NCI-H2081 treated with DMSO at 0.1 percent for 48 hours (cell line): ENCODE measurements at places on chromosomes 5 and 9.

DNA sequence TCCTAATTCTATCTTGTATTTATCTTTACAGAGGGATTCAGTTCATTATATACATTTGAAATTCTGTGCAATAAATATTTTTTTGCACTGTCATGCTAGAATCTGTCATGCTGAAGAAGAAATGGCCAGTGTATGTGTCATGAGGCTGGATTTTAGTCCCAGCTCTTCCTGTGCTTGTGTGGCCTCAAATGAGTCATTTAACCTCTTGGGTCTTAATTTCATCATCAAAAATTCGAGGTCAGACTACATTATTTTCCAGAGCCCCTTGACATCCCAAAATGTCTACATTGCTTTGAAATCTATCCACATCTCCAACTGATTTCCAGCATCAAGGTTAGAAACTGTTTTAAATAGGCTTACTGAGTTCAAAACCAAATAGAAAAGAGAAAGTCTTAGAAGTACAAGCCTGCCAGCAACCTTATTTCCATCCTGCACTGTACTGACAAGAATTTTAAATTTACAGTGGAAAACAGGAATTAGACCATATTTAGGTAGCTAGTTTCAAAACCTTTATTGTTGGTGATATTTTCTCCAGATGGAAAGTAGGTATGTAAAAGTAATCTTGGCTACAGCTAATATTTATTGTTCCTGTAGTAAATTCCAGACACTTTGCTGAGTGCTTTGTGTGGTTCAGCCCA lies 96.7 kb upstream of the MAMDC2 start:
- DNase-seq, result no peak

DNA sequence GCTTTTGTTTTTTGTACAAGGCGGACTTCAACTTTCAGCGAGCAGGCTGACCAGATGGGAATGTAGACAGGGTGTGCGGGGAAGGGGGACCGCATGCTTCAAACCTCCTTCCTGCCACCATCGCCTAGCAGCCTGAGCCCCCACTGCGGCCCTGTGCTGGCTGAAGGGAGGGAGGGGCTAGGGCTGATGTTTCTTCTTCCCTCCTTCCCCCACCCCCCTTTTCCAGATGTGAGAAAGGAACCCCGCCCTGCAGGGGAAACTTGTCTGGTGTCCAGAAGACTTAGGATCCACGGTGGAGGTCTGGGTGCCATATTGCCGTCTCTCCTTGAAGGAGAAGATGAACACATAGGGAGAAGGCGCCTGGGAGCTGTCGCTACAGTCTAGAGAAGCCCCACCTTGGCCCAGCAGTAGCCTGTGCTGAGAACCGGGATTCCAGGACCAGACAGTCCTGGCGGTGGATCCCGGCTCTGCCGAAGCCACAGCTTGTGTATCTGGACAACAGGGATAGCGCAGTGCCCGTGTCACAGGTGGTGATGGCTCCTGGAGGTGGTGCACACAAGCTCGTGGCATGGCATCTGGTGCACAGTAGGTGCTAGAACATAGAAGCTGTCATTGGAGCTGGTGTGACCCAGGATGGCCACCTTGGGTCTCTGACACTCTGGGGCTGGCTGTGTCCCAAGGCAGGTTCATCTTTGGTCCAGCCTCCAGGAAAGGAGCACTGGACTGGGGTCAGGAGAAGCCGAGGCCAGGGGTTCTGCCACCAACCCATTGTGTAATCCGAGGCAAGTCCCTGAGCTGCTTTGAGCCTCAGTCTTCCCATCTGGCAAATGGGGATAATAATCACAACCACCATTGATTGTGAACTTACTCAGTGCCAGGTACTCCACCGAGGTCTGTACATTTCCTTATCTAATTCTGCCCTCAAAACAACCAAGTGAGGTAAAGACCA lies 205.6 kb downstream of the C9orf50 start:
- DNase-seq, result no peak

- no peak for DNase-seq
Measured at GRCh38 chr9:124206391-124206790, 51.4 kb upstream of the NEK6 start.

DNA sequence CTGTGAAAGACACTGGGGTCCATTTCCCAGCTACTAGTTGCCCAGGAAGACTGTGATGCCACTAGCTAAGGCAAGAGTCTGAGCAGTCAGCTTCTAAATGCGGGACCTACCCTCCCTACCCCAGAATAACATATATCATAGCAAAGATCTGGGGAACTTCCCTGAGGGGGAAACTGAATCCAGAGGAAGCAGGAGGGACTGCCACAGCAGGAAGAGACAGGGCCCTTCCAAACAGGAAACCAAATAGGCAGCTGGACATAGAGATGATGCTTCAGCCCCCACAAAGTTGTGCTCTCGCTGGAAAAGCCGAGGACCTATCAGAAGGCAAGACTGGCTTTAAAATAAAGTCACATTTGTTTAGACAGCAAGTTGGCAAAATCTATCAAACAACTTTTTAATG lies 51.1 kb downstream of the KLHL3 start:
- no peak for DNase-seq

GRCh38 chr5:69285448-69286116 lies 47.0 kb downstream of the CCDC125 start:
- DNase-seq, result no peak

GRCh38 chr5:142984525-142984924 lies 214.3 kb downstream of the ARHGAP26 start:
- DNase-seq, result no peak

- DNase-seq, result no peak
Measured at GRCh38 chr9:129697656-129698253, 32.3 kb downstream of the PRRX2 start.

DNA sequence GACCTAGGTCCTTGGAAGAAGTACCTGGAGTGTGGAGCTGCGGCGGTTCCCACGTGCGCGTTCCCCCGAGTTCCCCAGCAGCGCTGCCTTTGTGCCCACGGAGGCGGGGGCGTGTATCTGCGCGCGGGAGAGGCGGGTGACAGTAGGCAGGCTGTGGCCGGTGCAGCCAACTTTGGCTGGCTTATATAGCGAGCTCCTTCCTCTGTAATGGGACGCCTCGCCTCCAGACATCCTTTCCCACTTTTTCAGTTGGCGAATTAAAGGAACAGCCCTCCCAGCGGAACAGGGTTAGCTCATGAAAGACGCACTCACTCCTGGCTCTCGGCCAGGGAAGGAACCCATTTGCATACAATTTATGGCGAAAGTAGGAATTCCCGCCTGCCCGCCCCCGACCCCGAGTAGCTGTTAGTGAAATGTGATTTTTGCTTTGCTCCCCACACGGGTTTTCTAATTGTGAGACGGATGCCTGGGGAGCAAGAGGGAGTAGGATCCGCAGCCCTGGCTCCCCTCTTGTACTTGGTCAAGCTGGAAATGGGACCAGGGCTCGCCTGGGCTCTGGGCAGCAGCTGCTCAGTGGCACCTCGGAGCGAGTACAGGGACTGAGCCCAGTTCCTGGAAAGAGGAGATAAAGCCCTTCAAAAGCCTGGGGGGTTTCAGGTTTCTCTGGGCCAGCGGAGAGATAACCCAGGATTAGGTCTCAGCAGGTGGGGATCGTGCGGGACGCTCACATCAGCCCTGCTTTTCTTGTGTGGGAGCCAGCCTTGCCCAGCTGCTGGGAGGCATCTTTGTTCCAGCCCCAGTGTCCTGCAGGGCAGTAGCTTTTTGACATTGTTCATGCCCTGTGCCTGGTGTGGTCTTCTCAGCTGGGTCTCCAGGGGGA lies at the start of gene TNC:
TNC (minus strand) TSS at position 159 of the 880 bp plus-strand sequence. CDS start 27,139 bp downstream, outside the sequence.
- peak; percentile 1 for DNase-seq

GRCh38 chr9:127517620-127518019 lies 66.3 kb downstream of the LRSAM1 start:
- DNase-seq, result no peak

DNA sequence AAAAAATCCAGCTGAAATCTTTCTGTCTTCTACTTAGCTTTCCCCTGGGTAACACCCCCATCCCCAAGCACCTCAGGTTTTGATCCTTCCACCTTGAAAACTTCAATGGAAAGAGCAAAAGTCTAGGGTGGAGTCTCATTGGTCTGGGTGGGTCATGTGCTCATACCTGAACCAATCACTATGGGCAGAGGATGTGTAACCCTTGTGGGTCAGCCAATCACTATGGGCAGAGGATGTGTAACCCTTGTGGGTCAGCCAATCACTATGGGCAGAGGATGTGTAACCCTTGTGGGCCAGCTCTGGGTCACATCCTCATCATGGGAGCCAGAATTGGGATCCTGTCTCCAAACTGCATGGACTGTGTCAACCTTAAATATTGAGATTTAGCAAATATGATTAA lies 18.5 kb downstream of the NAIF1 start:
- DNase-seq, result no peak

GRCh38 chr5:57783693-57784092 lies 301.1 kb upstream of the ACTBL2 start:
- DNase-seq, result no peak

DNA sequence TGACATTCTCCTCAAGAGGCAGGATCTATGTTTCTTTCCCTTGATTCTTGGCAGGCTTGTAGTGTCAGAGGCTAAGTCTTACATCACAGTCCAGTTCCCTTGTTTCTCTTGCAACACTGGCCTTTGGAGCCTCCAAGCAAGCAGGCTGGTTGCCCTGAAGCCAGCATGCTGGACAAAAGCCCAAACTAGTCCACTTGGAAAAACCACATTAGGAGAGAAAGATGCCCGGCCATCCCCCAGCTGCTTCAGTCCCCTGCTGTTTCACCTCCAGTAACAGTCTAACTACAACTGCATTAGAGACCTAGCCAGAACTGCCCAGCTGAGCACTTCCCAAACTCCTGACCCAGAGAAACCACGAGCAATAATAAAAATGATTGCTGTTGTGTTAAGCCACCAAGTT lies 87.6 kb downstream of the ADAMTS6 start:
- DNase-seq, result no peak

- DNase-seq, result no peak
Measured at GRCh38 chr5:151628112-151628823, 37.1 kb upstream of the FAT2 start.

GRCh38 chr9:2872931-2873323 lies 29.0 kb upstream of the PUM3 start:
- no peak for DNase-seq

GRCh38 chr9:9892217-9892616 lies 720.6 kb downstream of the PTPRD start:
- no peak for DNase-seq

DNA sequence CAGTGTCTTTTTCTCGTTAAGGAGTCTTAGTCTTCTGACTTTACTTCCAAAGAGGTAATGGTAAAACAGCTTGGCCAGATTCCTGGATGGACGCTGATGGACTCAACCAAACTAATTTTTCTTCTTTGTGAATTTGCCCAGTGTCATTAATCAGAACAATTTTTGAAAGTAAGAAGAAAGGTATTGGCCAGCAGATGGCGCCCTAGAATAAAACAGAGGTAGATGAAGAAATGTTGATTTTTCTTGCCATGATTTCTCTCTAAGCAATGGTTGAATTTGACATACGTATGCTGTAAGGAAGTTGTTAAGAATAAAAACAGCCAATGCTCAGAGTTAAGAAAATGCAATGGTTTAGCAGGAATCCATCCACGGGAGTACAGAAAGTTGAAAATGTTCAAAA lies 500.0 kb downstream of the DIRAS2 start:
- DNase-seq, result peak; percentile 76

DNA sequence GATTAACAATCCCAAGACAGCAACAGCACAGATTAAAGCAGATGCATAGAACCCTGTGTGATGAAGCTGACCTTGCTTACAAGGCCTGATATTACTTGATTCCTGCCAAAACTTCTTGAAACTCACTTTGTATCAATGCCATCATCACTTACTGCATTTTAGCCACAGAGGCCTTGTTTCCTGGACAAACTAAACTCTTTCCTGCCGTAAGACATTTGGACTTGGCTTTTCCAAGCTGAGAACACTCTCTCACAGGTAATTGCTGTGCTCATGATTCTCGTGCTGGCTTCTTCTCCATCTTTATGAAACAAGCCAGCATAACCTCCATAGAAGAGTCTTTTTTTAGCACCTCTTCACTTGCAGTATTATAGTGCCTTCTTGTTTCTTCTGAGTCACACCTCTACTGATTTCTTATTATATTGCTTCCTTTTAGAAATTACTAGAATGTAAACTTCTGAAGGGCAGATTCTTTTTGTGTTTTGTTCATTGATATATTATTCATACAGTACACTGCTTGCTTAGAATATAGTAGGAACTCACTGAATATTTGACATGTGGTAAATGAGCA lies 456.5 kb upstream of the ZNF608 start:
- no peak for DNase-seq

DNA sequence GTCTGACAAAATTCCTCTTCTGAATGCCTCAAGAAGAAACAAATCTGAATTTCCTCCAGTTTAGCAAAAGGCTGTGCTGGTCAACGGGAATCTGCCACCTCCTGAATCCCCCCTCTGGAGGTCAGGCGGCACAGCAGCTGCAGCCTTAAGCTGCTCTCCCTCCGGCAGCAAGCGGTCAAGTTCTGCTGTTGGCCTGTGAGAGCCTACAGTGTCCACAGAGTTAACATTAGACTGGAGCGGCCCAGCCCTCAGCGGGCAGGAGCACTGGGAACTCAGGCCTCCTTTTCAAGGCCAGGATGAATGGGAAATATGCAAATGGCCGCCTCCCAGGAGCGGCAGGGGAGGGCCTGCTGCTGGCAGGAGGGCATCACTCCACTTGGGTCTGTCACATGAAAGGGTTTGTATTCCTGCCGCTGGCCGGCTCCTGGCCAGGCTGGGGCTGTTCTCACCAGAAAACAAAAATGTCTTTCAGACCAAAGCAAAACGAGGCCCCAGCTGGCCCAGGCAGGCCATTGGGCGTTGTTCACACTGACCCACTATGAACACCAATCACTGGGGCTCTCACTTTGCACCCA lies 8.2 kb downstream of the ACSL6 start:
- DNase-seq, result no peak

DNA sequence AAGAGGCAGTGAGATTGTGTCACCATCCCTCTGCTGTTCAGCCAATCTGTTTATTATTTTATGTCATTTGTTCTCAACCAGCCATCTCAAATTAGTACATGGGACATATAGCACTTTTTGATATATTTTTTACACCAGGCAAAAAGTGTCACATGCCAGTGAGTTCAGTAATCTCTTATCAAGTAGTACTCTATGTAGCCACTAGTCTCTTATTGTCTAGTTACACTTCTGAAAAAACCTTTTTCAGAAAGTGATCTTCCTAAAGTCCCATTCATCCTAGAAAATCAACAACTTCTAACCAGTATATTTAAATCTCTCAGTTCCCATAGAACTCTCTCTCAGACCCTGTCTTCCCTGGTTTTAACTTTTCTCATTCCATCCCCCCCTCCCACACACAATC lies 321.6 kb downstream of the FBXL17 start:
- DNase-seq, result no peak

DNA sequence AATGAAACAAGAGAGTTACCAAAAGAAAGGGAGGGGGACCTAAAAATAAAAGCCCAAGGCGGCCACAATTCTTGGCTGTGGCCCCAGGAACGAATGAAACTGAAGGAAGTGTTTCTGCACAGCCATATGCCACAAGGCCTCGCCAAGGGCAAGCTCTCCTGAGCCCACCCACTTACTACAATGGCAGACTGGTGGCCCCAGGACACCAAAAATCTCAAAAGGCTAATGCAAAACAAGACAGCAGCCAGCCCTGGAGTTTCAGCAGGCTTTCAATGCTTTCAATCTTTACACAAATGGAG lies 4.0 kb downstream of the CAMSAP1 start:
- DNase-seq, result no peak

GRCh38 chr5:100792781-100793180 lies 110.3 kb downstream of the ST8SIA4 start:
- DNase-seq, result no peak
